ENCODE measurements at places on chromosomes 5 and 9. TPM values are rescaled to one million over a fixed set of nuclear protein-coding genes. Genes with fewer than 3 reads are reported as not detected.

DNA sequence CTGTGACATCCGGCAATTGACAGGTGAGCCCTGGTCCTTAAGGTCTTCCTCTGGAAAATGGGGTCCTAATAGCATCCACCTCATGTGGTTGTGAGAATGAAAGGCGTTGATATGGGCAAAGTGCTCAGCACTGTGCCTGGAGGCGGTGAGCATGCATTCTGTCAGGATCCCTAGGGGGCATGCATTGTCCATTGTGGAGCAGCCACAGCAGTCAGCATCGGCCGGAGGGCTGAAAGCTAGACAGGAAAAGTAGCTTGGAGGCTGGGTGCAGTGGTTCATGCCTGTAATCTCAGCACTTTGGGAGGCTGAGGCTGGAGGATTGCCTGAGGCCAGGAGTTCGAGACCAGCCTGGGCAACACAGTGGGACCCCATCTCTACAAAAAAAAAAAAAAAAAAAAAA is 122.2 kb downstream of the LHX2 start:
- no peaks in the 10 kb centered on the region for H3K4me1 ChIP-seq
- no peak overlapping the region for H3K27ac ChIP-seq

DNA sequence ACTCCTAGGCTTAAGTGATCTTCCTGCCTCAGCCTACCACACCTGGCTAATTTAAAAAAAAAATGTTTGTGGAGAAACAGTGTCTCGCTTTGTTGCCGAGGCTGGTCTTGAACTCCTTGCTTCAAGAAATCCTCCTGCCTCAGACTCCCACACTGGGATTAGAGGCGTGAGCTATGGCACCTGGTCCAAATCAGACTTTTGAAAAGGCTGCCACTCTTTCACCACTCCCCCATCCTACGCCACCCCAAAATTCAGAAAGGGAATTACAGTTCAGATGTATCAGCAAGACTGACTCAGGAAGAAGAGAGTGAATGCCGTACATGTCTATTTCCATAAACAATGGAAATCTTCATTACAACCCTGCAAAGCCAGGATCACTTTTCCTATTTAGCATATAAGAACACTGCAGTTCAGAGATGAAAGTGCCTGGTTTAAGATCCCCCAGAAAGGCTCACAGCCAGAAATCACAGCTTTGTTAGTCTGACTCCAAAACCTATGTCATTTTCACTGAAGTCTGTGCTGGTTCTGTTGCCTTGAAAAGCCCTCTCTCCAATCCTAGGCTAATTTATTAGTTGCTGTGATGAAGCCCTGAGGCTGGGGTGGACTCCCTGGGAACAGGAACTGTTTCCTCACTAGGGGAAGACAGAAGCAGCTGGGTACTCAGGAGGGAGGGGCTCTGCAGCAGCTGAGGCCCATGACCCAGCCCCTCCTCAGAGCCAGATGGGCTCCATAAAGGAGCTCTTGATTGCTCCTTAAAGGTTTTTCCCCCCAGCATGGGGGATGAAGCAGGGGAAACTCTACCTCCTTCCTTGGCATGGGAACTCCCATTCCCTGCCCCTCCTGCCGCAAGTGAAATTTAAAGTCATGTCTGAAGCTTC is 3.1 kb downstream of the FBLL1 start:
- no peak for DNase-seq
- peaks cover 3% of the 10 kb centered on the region for H3K36me3 ChIP-seq
- peaks cover 9% of the 10 kb centered on the region for H3K4me1 ChIP-seq
- peaks cover 36% of the 10 kb centered on the region for H3K27me3 ChIP-seq
- H3K4me3 ChIP-seq: no peak overlapping the region
- H3K27ac ChIP-seq: no peak overlapping the region

- H3K27me3 ChIP-seq: peaks cover 23% of the 10 kb centered on the region
- no peak overlapping the region for H3K27ac ChIP-seq
- DNase-seq: no peak
- H3K4me1 ChIP-seq: no peaks in the 10 kb centered on the region
- H3K4me3 ChIP-seq: no peak overlapping the region
Measured at GRCh38 chr5:149002053-149002452, 60.8 kb downstream of the SH3TC2 start.

- peak overlapping the region; percentile 74 for H3K27ac ChIP-seq
- H3K4me3 ChIP-seq: no peak overlapping the region
- H3K27me3 ChIP-seq: no peaks in the 10 kb centered on the region
- no peaks in the 10 kb centered on the region for H3K36me3 ChIP-seq
- H3K4me1 ChIP-seq: peaks cover 35% of the 10 kb centered on the region
Measured at GRCh38 chr5:81420039-81420667, 26.2 kb upstream of the ACOT12 start.

DNA sequence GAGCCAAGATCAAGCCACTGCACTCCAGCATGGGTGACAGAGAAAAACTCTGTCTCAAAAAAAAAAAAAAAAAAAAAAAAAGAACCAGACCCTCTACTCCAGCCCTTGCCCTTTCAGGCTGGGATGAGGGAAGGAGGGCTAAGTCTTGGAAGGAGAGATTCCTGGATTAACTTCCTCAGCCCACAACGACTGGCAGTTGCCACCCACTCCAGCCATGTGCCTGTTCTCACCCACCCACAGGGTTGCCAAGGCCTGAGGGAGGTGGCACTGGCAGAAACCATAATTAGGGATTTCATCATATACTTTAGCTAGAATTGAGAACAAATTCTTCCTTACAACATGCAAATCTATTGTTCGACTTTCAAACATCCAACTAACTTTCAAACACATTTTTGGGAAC is 87.8 kb upstream of the SLC30A5 start:
- peaks cover 23% of the 10 kb centered on the region for H3K27me3 ChIP-seq
- H3K27ac ChIP-seq: no peak overlapping the region
- no peak for DNase-seq
- H3K4me3 ChIP-seq: no peak overlapping the region
- H3K36me3 ChIP-seq: no peaks in the 10 kb centered on the region
- no peaks in the 10 kb centered on the region for H3K4me1 ChIP-seq

Gene PLCXD3
- total RNA-seq: not detected

Measured in activated CD4-positive, alpha-beta memory T cell treated with anti-CD3 and anti-CD28 coated beads, Interleukin-2, amount 10 ng/mL, durations not matched to agents 7 days and 5 days (primary cell).